ENCODE measurements at places on chromosomes 7 and 10.

DNA sequence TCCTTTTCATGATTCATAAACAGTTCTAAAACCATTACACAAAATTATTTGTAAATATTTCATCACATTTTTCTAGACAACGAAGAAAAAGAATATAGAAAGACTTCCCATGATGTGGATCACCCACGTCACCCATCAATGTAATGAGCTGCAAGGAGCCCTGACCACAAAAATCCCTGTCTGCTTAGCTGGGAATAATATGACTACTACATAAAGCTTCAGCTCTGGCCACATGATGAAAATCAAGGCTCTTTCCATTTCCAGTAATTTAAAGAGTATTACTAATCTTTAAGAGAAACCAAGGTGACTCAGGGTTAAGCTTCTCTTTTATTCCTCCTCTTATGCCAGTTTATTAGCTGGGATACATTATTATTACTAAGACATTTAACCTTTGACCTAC, 180.8 kb upstream of the CACNA2D1 start:
- no peak for DNase-seq

DNA sequence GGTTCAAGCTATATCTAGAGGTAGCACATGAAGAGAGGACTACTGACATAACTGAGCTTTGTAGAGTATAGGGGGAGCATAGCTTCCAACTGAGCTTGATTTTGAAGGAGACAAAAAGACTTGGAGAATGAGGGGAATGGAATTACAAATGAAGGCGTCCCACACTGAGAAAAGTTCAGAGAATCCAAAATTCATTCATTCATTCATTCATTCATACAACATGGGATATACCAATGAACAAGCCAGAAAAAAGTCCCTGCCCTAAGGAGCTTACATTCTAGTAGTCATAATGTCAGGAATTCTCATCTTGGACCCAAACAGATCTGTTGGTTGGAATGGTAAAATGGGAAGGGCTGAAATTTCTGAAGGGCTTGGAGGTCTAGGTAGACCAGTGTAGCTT, 62.0 kb downstream of the ENTPD1 start:
- no peak for DNase-seq

DNA sequence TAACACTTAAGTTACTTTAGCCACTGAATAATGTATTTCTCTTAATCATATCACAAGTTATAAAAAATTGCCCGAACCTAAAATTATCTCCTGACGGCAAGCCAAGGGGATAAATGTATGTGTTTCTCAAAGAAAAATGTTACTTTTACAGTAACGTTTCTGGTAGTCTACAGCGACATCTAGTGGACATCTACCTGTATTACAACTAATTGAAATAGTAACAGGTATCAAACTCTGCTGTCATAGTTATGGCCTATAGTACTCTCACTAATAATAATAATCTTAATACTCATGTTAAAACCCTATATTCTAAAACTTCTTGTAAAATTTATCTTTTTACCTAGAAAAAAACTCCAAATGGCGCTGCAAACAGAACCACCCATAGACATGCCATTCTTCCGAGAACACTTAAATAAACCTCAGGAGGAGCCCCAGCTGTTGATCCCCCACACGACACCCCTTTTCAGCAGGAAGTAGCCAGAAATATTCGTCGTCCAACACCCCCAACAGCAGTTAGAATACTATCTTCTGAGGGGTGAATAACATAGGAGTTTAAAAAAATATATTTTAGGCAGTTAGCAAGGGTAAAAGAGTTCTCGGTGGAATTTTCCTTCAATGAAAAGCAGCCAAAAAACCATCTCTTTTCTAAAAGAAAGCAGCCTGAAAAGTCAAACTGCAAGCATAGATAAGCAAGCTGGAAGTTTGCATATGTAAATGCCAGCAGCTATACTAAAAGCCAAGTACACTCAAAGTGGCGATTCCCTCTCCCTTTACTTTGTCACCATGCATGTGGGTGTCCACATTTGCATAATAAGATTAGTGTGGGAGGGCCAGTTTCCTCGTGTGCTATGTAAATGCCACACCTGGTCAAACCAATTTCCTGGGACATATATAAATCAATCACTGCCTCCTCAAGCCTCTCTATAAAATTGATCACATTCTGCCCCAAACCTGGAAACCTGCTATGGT, 40.5 kb upstream of the ZNF107 start:
- no peak for DNase-seq

DNA sequence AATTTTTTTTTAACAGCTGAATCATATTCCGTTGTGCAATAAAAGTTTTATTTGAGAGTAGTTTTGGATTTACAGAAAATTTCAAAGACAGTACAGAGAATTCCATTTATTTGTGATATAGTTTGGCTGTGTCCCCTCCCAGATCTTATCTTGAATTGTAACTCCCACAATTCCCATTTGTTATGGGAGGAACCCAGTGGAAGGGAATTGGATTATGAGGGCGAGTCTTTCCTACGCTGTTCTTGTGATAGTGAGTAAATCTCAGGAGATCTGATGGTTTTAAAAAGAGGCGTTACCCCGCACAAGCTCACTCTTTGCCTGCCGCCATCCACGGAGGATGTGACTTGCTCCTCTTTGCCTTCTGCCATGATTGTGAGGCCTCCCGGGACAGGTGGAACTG, 228.0 kb upstream of the MAGI2 start:
- no peak for DNase-seq

GRCh38 chr10:79493806-79494205, 18.5 kb upstream of the EIF5AL1 start:
- no peak for DNase-seq

DNA sequence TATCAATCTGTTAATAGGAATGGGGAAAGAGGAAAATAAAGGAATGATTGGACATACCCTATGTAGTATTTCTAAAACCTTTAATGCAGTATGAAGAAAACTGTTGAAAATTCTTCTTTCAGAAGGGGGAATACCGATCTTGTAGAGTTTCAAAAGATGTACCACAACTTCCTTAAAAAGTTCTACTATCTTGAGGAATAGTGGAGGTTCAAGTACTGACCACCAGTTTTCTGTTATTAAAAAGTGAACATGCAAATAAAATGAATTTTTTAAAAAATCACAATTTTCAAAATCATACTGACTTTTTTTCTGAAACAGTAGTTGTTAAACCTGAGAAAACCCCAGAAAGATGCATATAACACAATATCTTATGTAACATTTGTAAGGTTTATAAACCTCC, 86.5 kb downstream of the HERC4 start:
- no peak for DNase-seq

- no peak for DNase-seq
Observed at GRCh38 chr7:145831616-145832206, 284.9 kb upstream of the CNTNAP2 start.

- DNase-seq, result no peak
Observed at GRCh38 chr10:128084364-128084763, 41.9 kb downstream of the MKI67 start.

DNA sequence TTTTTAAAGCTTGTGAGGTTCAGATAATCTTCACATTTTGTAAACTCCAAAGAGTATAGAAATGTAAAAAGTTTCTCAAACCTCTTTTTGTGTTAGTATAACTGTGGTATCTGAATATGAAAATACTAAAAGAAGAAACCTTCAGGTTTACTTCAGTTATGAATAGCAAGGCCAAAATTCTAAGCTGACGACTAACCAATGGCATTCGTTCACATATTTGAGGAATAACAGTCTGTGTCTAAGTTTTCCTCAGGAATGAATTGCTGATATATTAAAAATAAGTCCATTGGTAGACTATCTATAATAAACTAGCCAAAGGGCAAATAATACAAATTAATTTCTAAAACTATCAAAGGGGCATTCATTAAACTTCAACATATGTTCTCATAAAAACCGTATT, 206.0 kb downstream of the CXCL12 start:
- DNase-seq, result no peak

DNA sequence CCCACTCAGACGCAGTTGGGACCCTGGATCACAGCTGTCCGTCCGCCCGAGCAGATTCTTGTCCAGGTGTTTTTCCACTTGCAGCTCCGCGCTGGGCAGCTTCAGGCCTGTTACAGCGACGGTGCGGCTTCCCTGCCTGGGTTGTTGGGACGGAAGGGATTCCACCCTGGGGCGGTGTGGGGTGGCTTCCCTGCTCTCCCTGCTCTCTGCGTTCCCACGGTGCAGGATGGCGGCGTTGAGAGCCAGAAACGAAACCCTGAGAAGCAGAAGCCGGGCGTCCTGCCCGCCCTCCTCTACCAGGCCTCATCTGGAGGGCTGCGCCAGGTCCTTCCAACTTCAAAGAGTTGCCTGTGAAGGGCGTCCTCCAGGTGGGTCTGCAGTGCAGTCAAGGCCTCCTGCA, 194.4 kb downstream of the ADARB2 start:
- DNase-seq, result no peak

DNA sequence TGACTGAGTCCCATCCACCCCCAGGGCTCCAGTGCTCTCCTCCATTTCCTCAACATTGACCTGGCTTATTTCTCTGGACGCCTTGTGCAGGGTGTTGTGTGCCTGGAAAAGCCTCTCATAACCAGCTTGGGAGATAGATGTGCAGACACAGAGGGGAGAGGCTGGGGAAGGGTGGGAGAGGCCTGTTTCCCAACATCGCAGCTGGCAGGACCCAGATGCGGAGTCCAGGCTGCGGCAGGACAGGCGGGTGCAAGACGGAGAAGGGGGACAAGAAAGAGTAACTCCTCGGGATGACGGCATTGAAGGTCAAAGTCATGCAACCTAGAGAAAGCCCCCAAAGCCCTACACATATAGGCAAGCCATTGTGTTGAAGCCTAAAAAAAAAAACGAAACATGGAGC, 54.1 kb upstream of the ANTXRL start:
- no peak for DNase-seq

DNA sequence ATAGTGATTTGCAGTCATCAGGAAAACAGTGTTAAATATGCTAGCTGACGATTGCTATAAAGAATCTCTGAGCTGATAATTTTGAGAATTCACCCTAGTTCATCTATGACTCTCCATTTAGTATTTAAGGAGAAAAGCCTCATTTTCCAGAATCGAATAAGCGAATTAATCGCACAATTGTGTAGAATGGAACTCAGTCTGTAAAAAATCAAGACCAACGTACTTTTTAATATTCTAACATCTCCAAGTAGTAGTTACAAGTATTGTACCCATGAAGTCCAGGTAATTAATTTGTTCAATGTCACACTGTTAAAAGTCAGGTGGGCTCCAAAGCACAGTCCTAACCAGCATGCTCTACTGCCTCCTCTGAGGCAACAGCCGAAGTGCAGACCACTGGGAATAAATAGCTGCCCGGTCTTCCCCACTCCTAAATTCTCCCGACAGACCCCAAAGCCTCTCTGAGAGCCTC, 380 bp upstream of the AGBL3 start:
- DNase-seq, result no peak

GRCh38 chr10:24318517-24318916, 109.6 kb downstream of the KIAA1217 start:
- no peak for DNase-seq

DNA sequence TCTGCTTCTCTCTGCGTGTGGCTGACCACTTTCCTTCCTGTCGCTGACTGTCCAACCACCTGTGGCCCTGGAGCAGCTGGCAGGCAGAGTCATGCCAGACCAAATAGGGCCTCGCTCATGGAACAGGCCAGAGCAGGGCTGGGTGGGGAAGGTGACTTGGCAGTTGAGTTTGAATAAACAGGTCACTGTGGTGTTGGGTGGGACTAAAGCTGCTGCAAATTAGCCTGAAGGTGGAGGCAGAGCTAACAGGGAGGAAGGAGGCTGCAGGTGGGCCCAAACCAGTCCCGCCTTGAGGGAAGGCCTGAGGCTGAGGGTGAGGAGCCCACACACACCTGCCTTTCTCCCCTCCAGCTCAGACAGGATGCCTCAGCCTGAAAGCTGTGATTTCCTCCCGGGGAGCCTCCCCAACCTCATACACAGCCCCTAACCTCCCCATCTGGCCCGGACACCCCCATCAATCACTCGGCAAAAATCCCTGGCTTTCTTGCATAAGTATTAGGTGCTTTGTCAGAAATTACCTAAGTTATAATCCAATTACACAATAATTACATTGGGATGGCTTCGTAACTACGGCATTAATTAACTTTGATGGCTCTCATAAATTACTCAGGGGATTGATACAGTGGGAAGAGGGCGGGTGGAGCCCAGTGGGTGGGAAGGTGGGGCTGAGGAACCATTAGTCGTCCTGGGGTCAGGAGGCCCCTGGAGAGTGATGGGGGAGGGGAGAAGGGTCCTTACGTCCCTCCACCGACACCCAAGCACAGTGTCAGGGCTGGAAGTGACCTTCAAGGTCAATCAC, 97.7 kb upstream of the PCBD1 start:
- no peak for DNase-seq

- DNase-seq, result no peak
Observed at GRCh38 chr10:98568551-98568950, 121.8 kb upstream of the HPS1 start.

DNA sequence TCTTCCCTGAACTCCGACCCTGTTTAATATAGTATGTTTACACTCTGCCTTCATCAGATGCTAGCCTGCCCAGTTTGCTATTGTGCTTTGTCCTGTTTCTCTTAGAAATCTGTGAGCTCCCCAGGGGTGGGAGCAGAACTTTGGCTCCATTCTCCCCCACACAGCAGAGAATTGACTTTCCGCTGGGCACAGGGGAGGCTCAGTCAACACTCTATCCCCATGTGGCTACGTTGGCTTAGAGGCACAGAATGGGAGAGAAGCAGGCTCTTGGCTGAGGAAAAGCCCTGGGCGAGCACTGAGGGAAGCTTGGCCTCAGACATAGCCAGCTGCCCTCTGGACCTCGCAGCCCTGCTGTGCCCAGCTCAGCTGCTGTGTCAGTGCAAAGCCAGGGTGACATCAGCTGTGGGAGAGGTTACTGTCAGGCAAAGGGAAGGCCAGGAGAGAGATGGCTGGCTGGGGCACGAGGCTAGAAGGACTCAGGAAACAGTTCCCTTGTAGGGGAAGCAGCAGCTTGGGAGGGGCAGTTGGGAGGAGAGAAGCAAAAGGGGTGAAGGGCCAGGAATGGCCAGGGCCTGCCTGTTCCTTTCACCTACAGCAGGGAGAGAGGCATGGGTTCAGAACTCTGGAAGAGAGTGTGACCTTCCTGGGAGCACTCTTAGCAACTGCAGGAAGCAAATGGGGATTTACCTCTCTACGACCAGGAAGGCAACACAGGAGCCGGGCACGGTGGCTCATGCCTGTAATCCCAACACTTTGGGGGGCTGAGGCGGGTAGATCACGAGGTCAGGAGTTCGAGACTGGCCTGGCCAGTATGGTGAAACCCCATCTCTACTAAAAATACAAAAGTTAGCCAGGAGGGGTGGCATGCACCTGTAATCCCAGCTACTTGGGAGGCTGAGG, 5.8 kb upstream of the SCD start:
- DNase-seq, result no peak

GRCh38 chr7:4816419-4817080, 41.1 kb downstream of the AP5Z1 start:
- no peak for DNase-seq

GRCh38 chr7:5435291-5436002, 11.8 kb upstream of the TNRC18 start:
- DNase-seq, result no peak

Measured in Caki2 (cell line).